ENCODE measurements at places on chromosomes 3 and 15.
A peak's percentile ranks its signal among the peaks of the same experiment; 100 is the strongest.

DNA sequence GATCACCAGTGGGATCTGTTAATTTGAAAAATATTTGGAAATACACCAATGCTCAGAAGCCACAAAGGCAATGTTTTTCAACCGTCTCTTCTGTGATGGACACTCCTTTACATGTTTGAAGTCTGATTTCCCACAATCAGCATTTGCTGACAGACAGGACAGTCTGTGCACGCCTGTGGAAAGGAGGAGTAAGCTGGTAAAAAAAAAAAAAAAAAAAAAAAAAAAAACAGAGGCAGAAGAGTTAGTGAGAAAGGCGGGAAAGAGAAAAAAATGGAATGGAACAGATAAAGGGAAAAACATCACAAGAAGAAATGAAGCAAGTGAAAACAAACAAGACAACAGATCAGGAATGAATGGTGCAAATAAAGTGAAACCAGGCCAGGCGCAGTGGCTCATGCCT, 35.0 kb downstream of the PRTG start:
- DNase-seq, result no peak

DNA sequence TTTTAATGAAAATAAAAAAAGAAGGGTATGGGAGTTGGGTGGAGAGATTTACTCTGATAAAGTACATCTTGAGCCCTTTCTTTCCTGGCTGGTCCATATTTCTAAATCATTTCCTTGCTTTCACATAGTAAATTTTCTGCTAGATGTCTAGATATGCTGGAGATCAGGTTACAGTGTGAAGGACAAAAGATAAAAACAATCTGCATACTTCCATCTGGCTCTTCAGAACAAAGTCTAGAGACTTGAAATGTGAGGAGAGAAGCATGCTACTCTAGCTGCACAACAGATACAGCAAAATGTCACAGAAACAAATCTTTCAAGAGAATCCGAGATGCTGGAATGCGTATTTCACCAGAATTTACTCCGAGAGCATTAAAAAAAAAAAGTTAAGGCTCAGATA, 42.2 kb downstream of the FOXP1 start:
- DNase-seq, result no peak

DNA sequence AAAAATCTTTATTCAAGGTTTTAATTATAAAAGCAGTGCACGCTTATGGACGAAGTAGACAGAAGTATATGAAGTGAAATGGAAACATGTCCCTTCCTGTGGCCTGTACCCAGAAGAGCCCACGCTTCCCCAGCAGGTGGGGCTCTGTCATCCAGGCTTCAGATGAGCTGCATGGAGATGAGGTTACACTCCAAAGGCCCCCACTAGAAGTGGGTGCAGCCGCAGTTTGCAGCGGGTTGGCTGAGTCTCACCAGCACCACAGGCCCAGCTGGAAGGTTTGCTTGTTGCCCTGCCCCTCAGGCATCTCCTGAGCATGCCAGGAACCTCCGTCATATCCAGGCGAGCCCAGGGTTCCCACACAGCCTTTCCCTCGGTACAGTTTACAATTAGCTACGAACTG, 33.1 kb downstream of the PRR20G start:
- peak; percentile 42 for DNase-seq

DNA sequence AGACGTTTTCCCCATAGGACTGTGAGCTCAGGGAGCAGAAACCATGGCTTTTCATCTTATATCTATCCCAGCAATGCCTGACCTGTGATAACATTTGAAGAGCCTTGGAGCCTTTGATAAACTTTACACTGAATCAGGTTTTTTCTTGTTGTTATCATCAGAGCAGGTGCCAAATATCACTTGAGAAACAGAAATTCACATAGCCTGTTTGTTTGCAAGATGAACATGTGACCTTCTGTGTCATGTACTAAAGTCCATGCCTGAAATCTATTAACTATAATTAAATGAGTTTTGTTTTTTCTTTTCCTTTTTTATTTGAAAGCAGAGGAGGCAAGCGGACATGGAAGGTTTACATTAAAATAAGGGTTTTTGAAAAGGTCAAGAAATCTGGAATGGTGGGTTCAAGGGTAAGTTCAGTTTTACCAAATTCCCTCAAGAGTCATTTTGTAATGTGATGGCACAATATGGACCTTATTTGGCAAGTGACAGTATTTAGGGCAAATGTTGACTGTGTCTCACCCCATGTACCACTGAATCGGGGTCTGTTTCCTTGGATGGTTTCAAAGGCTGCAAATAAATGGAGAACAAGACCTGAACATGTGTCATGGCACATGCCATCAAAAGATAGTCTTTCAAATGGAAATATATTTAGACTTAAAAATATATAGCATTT, 90.7 kb downstream of the NEK10 start:
- DNase-seq, result no peak

GRCh38 chr3:171402281-171402680, 57.9 kb downstream of the TNIK start:
- DNase-seq, result no peak

DNA sequence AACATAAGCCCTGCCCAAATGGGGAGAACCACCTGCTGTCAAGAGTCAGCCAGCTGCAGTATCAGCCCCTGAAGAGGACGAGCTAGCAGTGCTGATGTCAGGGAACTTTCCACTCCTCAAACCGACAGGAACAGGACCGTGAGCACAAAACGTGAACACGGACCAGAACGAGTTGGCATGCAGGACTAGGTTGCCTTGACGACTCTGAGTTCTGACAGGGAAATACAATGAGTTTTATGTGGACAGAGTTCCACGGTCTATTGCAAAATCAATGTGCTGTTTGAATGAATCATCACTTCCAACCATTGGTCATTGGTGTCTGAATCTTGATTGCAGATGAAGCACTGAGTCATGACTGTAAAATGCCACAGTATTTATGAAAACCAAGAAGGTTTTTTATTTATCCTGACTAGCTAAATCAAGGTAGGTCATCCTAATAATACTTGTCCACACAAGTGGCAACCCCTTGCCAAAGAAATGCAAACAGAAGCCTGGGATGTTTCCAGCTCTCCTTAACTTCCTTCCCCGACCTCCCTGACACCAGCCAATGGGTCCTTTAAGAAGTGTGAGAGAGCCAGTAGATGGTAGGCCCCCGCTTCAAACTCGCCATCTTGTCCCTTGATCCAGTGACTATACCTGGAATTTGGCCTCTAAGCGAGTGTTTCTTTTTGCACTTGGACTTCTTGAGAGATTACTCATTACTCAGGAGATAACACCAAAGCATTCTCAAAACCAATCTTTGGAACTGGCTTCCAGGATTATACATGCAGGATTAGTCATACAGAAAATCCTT, 119.6 kb downstream of the ASB7 start:
- peak; percentile 100 for DNase-seq

- no peak for DNase-seq
Measured at GRCh38 chr15:67118808-67119207, 53.4 kb downstream of the SMAD3 start.

DNA sequence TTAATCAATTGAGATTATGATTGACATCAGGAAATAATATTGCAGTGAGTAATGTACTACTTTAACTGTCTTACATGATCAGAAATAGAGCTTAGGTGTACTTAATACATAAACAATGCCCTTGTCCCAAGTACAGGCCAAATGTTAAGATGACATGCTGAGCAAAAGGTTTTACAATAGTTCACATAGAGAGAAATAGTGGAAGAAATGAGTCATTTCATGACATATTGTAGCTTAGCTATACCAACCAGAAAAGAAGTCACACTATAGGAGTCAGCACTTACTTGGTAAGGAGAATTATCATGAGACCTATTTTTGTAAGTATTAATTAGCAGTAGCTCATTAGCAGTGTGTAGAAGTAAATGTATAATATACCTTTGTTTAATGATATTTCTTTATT, 96.4 kb upstream of the NANOGP8 start:
- peak; percentile 40 for DNase-seq

DNA sequence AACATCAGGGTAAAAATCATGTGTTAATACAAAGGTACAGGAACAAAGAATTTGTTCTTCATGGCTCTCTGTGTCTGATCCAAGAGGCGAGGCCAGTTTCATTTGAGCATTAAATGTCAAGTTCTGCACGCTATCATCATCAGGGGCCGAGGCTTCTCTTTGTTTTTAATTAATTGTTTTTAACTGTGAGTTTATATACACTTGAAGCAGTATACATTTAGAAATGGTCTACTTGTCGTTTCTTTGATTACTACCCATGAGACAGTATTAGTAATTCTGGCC, 21.2 kb upstream of the OCA2 start:
- DNase-seq, result no peak

GRCh38 chr15:79853492-79854328, 43.1 kb downstream of the MTHFS start:
- DNase-seq, result peak; percentile 79
